T1000 (cell line): ENCODE measurements at places on chromosomes 12 and 14.

DNA sequence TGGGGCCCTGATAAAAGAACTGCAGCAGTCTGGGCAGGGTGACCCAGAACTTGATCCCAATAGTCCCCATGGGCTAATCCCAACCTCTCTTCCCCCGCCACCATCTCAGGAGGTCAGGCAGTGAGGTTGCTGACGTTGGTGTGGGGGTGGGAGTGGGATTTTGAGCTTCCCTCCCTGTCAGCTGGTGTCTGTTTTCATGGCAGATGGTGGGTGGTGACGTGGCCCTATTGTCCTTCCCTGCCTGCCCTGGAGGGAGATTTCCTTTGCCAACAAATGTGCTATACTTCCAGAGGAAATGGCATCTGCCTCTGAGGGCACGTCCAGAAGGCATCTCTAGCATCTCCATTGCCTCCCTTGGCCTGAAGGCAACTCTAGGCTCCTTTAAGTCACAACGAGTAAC, 37.7 kb downstream of the NEUROD4 start:
- DNase-seq: no peak

- DNase-seq: no peak
These were observed 117.1 kb downstream of the KICS2 start for GRCh38 chr12:64105026-64105425.

DNA sequence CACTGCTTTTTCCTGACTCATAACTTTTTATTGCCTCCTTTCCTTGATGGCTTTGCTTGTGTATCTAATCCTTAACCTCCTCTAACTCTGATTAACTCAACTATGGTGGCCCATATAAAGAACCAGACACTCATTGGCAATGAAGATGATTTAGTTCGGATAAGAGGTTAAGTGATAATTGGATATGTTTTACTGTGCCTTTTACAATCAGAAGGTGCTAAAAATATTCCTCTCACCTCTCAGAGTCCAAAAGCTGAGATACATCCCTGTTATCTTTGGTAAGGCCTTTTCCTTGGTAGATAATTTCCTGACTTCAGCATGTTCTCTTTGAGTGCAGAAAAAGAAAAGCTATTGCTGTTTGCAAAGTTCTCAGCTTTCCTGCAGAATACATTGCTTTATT, 367.7 kb downstream of the SLC16A7 start:
- no peak for DNase-seq

GRCh38 chr12:26118308-26118707, 6.5 kb downstream of the BHLHE41 start:
- no peak for DNase-seq

GRCh38 chr12:84408936-84409335, 503.7 kb downstream of the SLC6A15 start:
- no peak for DNase-seq

DNA sequence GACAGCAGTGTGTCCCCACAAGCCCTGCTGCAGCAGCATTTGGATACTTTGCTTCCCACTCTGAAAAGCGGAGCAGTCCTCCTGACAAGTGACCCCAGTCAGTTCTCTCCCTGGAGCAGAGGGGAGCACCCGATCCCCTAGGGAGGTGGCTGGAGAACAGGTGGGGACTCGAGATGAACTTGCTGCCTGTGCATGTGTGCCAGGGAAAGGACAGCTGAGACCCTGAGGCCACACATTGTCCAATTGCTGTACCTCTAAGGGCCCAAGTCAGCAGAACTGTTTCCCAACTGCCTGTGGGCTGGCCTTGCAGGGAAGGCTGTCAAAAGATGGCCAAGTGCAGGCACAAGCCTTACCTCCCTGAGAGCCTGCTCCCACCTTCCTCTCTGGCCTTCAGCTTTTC, 55.1 kb downstream of the IFT43 start:
- DNase-seq: no peak

- no peak for DNase-seq
These were observed 17.4 kb downstream of the FOXN3 start for GRCh38 chr14:89399594-89400068.

GRCh38 chr12:6778574-6779550, 6.5 kb downstream of the LAG3 start:
- peak; percentile 87 for DNase-seq

GRCh38 chr12:99253068-99253467, 394.5 kb upstream of the GARIN6 start:
- no peak for DNase-seq

DNA sequence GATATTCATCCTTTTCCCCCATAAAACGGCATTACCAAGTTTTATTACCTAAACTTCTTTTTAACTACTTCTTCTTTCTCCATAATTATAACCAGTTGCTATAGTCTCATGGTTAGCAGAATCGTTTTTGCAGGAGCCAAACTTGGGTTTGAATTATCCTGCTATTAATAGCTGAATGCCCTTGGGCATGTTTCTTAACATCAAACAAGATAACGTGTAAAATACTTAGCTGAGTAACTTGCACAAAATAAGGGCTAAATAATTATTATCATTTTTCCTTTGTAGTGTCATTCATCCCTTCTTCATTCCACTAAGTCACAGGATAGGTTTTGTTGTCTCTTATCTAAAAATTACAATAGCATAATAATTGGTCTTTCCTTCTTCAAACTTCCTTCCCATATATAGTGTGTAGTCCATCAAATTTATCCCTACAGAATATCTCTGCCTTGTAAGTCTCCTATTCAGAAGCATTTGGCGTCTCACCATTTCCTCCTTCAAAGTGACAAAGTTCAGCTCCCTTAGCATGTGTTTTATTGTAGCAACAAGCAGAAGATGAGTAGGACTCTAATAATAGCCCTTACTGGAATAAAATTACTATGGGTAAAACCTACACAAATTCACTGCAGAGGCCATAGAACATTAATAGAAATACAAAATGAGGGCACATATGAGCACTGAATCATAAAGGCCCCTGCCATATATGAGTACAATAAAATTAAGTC, 63.8 kb downstream of the FAR2 start:
- no peak for DNase-seq

DNA sequence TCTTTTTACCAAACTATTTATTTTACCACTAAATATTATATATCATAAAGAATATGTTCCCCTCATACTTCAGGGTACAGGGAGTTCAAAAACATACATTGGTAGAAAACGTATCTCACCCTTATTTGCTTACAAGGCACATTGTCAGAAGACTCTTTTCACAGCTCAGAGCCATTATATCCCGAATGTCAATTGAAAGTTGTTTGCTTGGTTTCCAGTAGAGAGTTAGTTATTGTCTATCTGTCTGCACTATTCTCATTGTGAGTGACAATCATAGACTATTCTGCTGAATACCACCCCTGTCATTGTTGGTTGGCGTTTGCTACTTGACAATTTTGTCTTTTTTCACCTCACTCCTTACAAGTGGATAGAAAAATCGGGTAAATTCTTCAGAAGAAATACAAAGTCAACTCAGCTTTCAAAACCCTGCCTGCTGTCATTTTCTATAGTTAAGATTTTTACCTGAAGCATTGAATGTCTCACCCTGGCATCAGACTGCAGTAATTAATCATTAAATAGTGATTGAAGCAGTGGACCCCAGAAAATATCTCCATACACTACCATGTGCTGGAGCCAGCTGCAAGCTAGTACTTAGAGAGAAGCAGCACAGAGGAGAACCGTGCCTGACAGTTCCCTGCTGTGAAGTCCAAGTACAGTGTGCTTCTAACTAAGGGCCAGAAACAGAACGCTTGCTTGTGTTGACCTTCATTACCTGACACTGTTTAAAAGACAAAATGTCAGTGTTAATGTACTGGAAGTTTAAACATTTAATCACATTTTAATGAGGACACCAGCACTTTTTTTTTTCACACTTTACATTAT, 510.6 kb downstream of the RERGL start:
- DNase-seq: no peak

DNA sequence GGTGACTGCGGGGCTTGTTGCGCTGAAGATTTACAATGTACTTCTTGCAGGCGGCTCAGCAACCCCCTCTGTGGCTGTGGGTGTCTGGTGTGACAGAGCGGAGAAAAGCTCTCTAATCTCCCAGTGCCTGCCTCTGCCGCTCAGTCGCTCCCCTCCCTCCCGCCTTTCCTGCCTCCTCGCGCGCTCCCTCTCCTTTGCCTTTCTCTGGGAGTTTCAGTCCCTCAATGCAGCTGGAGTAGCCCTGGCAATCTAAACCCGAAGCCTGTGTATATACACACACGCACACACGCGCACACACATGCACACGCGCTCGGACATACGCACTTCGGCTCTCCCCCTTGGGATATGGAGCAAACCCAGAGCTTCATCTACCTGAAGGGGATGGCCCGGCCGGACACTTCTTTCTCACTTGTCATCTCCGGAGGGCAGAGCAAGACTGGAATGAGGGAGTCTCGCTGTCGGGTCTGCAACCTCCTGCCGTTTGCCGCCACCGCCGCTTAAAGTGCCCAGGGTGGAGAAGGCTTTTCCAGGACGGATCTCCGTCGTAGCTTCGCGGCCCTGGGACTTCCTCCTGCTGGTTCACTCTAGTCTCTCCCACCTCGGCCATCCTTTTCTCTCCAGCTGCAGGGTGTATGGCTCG, 599 bp upstream of the TRHDE start:
- DNase-seq: no peak

DNA sequence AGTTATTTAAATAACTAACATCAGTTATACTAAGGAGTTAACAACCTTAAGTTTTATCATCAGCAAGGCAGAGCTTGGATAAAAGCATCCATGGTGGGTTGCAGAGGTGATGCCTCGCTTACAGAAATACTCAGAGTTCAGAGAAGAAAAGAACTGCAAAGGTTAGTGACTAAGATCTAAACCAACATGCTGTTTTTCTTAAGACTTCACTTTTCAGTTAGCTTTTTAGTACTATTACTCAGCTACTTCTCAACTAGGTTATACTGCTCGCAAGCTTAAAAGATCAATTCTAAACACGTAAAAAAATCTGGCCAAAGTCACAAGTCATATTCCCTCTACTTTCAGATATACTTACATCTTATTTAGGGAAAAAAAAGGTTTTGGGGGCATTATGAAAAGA, 2.8 kb downstream of the PPP1CC start:
- no peak for DNase-seq

DNA sequence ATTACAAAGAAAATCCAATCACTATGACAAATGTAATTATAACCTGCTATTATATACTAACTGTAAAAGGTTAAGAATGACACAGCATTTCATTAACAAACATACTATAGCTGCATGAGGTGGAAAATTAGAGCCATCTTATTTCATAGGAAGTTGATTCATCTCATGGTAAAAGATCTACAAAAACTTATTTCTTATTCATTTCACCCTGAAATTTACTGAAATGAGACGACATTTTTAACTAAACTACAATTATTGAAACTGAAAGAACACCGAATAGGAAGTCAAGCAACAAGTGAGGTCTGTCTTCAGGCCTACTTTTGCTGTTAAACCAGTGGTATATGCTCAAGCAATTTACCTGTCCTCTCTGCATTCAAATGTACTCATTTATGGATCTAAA, 87.2 kb downstream of the CEP83 start:
- no peak for DNase-seq

DNA sequence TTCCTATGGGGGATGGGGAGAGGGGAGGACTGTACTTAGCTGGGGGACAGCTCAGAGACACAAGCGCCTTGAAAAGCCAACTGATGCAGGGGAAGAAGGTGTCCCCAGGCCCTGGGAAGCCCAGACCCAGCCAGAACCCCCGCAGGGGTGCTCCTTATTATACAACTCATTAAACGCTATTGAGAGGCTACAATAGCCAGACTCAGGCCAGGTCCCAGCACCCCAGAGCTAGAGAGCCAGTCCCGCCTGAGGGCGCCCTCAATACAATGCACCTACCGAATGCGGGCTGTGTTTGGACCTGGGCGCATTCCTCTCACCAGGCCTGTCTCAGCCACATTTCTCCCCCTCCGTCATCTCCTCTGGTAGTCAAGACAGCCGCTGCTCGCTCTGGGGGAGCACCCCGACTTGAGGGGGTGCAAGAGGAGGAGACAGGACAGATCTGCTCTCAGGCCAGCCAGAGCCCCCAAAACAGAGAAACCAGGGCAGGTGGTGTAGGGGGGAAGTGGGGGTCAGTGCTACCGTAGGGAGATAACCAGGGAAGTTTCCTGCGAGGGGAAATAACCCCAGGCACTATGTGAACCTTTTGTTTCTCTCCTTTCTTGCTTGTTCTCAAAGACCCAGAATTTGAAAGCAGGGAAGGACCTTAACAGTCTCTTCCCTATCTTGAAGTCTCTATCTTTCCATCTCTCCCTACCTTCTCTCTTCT, 6.1 kb upstream of the ASIC1 start:
- DNase-seq: no peak

DNA sequence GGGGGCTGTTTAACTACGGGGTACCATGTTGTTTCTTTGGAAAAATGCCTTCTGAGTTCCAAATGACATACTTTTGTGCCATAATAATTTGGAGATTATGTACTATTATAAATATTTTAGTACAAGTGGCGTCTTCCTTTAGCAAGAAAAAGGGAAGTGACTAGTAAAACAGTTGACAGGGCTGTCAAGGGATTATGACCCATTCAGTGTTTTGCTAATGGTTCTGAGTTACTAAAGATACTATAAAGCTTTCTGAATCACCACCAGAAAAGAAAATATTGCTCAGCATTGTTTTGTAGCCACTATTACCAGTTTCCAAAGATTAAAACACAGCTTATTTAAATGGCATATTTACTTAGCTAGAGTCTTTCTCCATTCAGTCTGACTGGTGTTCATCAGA, 334.9 kb downstream of the SNAPC1 start:
- no peak for DNase-seq

DNA sequence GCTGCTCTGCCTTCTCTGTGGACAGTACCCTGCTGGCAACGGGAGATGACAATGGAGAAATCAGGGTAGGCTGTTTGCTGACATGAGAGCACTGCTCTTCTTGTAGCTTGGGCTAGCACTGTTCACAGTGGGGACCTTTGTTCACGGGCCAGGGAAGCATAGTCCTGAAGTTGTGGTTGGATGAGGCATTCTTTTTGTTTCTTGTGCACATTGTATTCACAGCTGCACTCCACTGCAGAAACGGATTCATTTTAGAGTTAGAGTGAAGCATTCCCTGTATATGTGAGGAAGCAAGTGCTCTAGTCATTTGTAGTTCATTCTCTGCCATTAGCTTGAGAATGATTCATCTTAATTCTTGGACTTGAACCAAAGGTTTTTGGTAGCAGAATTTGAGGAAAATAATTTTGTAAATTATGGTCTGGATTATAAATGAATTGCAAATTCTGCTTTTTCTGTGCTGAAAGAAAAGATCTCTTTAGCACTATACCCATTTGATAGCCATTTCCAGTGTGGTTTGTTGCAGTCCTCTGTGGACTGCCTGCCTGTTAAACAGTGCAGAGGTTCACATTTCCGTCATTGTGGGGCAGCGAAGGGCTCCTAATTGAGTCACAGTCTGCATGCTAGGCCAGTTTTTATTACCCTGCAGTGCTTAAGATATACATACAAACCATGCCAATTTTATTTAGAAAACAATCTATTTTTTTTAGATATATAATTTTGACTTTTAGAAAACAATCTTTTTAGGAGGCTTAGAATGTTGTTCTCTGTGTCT, 80.6 kb downstream of the APAF1 start:
- DNase-seq: no peak

- no peak for DNase-seq
These were observed 5.6 kb downstream of the AGAP2 start for GRCh38 chr12:57732726-57733593.
